ENCODE measurements at places on chromosomes 16 and 17. TPM values are rescaled to one million over a fixed set of nuclear protein-coding genes. Genes with fewer than 3 reads are reported as not detected.
A peak's percentile ranks its signal among the peaks of the same experiment; 100 is the strongest.

DNA sequence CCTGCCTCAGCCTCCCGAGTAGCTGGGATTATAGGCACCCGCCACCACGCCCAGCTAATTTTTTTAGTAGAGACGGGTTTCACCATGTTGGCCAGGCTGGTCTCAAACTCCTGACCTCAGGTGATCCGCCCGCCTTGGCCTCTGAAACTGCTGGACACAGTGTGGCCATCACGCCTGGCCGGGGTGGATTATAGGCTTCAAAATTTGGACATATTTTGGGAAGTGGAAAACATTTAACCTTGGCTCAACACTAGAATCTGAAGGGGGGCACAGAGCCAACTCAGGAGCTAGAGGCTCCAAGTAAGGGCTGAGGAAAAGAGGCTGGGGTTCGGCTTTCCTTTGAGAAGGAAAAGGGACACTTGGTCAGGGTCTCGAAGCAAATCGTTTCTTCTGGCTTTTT is 2.2 kb upstream of the CDK5R1 start:
- H3K4me1 ChIP-seq: peaks cover 18% of the 10 kb centered on the region
- no peaks in the 10 kb centered on the region for H3K27me3 ChIP-seq
- H3K4me3 ChIP-seq: no peak overlapping the region
- no peak for DNase-seq
- no peak overlapping the region for H3K27ac ChIP-seq
- H3K36me3 ChIP-seq: peaks cover 25% of the 10 kb centered on the region

GRCh38 chr16:47905771-47906170 is 250.0 kb downstream of the ABCC12 start:
- no peak overlapping the region for H3K27ac ChIP-seq
- no peak overlapping the region for H3K4me3 ChIP-seq
- H3K36me3 ChIP-seq: no peaks in the 10 kb centered on the region
- no peak for DNase-seq
- peaks cover 12% of the 10 kb centered on the region for H3K27me3 ChIP-seq

DNA sequence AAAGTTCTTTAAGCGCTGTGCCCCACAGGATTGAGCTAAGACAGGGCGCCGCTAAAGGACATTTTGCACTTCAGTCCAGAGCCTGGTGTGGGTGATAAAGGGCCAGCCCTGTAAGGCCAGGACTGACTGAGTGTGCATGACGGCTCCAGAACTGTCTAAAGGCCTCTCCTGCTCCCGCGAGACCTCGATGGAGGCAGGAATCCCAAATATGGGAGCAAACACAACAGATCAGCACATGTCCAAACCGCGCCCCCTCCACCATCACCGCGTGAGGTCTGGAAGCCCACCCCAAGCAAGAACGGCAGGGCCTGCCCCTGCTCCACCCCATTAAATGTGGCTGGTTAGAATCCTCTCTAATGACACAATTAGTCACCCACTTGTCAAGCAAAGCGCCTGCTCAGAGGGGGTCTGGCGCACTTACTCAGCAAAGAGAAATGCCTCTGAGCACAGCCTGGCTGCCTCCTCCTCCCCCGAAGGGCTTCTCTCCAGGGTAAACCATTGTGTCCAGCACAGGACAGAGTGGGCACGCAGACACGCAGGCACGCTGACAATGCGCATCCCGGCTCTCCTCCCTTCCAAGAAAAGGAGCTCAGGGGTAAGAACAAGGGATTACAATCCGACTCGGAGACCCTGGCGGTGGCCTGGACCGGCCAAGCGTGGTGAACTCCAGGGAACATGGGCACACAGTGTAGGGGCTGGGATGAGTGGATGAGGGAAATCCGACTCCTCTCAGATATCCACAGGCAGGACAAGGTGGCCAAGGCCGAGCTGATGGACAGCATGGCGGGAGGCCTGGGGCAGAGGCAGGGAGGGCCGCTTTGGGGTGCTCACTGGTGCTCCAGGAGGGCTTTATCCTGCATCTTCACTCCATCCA is 1.5 kb downstream of the MXRA7 start:
- no peak for DNase-seq
- H3K27me3 ChIP-seq: no peaks in the 10 kb centered on the region
- peaks cover 30% of the 10 kb centered on the region for H3K4me1 ChIP-seq
- H3K27ac ChIP-seq: peak overlapping the region; percentile 47

Gene CDC6
- total RNA-seq: 117 TPM

DNA sequence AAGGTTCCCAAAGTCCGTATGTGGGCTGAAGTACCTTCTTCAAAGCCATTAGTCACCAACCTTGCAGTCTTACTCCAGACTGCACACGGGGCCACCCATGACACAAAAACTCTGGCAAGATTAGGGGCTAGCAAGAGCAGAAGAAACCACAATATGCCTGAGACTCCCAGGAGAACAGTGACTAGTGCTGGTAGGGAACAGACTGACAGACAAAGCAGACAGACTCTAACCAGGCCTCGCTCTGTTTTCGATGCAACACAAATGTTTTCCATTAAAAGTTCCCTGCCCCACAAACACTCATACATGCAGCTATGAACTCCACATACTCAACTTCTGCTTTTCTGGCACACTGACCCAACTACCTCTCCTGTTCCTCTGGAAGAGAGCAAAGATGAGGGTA is 102.2 kb downstream of the HIC1 start:
- H3K27me3 ChIP-seq: no peaks in the 10 kb centered on the region
- H3K27ac ChIP-seq: no peak overlapping the region
- H3K4me1 ChIP-seq: no peaks in the 10 kb centered on the region
- H3K4me3 ChIP-seq: no peak overlapping the region

Gene FNDC8
- total RNA-seq: not detected

- no peaks in the 10 kb centered on the region for H3K27me3 ChIP-seq
- no peak for DNase-seq
- H3K36me3 ChIP-seq: no peaks in the 10 kb centered on the region
- peak overlapping the region; percentile 81 for H3K4me3 ChIP-seq
- peak overlapping the region; percentile 73 for H3K27ac ChIP-seq
These were observed 825 bp downstream of the RPTOR start for GRCh38 chr17:80545499-80545826.

GRCh38 chr17:41939693-41940090 is 9.3 kb downstream of the ODAD4 start:
- no peaks in the 10 kb centered on the region for H3K27me3 ChIP-seq
- DNase-seq: no peak
- H3K4me1 ChIP-seq: peaks cover 5% of the 10 kb centered on the region
- no peaks in the 10 kb centered on the region for H3K36me3 ChIP-seq

DNA sequence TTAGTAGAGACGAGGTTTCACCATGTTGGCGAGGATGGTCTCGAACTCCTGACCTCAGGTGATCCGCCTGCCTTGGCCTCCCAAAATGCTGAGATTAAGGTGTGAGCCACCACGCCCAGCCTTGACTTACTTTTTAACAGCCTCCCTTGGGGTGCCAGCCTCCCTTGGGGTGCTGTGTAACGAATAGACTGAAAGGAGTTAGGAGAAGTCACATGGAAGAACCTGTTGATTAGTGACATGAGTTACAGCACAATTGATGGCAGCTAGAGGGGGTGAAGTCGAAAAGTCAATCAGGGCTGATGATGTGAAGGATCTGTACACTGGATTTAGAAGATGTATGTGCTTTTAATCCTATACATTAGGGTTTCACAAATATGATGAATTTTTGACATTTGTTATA is 39.4 kb upstream of the CDR2 start:
- no peak overlapping the region for H3K27ac ChIP-seq
- H3K4me3 ChIP-seq: no peak overlapping the region
- no peaks in the 10 kb centered on the region for H3K4me1 ChIP-seq

- no peak overlapping the region for H3K27ac ChIP-seq
- no peak for DNase-seq
- no peak overlapping the region for H3K4me3 ChIP-seq
- H3K4me1 ChIP-seq: no peaks in the 10 kb centered on the region
- no peaks in the 10 kb centered on the region for H3K36me3 ChIP-seq
These were observed 313.5 kb downstream of the PHKB start for GRCh38 chr16:47774661-47775060.

Measured in HCT116 (cell line).